ENCODE measurements at places on chromosomes 6 and 20. TPM values are rescaled to one million over a fixed set of nuclear protein-coding genes. Genes with fewer than 3 reads are reported as not detected.
A peak's percentile ranks its signal among the peaks of the same experiment; 100 is the strongest.

DNA sequence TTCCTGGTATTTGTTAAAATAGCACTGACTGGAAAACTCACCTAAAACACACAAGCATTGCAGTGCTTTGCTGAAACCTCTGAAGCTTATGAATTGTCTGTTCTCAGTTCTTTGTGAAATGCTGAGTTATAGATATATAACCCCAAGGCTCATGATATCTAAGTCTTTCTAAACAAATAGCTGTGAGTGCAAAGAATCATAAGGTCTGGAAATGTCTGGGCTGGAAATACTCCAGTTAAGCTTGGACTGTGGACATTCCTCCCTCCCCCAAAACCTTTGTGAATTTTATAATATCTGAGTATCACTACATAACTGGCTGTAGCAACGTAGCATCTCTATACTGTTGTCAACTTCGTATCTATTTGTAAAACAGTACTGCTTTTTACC lies 69.1 kb downstream of the CBLN4 start:
- DNase-seq = no peak

- DNase-seq = peak; percentile 87
Measured at GRCh38 chr6:3456898-3457709, at the start of gene SLC22A23. Gene SLC22A23 (minus strand): TSS chr6:3457050. CDS start chr6:3456559, 491 bp downstream.

GRCh38 chr20:51854921-51855320 lies 52.6 kb upstream of the SALL4 start:
- no peak for DNase-seq

GRCh38 chr6:52065621-52066020 lies 21.8 kb downstream of the PKHD1 start:
- no peak for DNase-seq

Gene PNLDC1
- not detected for total RNA-seq

GRCh38 chr6:19320111-19320581 lies 517.0 kb upstream of the ID4 start:
- DNase-seq = no peak

DNA sequence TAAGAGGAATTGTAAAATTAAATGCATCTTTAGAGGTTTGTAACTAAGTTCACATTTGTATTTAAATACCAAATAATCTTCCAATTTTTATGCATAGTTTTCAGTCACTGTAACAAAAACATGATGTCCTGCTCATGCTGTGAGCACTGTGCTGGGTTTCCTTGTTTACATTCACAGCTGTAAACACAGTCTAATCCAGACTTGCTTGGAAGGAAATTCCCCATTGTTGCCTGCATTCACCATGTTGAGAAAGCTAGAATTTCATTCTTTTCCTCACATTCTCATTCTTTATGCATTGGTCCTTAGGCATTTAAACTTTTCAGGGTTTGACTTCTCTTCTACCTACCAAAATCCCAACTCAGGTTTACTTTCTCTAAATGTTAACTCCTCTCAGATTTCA lies 242.0 kb upstream of the TBX18 start:
- DNase-seq = no peak

Gene SIGLEC1
- 3.0 TPM for total RNA-seq

DNA sequence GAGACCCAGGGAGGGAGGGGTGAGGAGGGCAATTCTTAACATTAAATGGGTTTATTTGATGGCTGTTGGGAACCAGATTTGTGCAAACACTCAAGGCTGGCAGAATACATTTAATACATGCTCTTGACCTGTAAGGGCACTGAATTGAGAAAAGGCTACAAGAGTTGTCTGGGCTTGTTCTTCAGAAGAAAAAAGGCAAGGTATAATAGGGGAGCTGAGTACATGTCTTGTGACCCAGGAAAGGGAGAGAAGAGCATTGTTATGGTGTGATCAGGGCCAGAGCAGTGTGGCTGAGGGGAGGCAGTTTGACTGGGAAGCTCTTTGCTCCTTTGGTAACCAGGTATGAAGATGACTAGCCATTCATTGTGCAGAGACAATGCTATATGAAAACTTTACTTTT lies 18.9 kb downstream of the KLHL31 start:
- no peak for DNase-seq

DNA sequence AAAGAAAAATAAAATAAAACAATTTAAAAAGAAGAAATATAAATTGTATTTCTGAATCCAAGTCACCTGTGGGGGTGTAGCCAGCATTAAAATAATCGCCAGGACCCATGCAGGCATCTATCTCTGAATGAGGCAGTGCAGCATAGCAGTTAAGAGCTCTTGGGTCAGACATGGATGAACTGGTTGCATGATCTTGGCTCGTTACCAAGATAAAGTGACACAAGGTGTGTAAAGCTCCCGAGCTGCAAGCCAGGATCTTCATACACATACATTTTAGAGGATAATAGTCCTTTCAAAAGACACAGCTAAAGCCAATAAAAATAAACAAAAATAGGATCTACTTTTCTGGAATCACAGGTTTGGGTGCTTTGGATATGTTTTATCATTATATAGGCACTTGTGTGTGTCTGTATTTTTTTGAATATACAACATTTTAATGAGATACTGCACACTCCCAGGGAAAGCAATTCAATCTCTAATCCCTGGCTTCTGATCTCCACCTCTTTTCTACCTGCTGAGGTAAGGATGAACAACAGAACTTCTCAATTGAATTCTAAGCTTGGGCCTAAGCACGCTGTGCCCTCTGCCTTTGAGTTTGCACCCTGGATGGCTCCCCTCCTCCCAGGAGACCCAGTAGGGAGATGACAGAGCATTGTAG lies 8.9 kb downstream of the TRIM10 start:
- DNase-seq = no peak

Gene FGD2
- 253 TPM for total RNA-seq

Gene ZBTB9
- 7.7 TPM for total RNA-seq

GRCh38 chr6:21164768-21165326 lies 428.7 kb upstream of the SOX4 start:
- DNase-seq = no peak

DNA sequence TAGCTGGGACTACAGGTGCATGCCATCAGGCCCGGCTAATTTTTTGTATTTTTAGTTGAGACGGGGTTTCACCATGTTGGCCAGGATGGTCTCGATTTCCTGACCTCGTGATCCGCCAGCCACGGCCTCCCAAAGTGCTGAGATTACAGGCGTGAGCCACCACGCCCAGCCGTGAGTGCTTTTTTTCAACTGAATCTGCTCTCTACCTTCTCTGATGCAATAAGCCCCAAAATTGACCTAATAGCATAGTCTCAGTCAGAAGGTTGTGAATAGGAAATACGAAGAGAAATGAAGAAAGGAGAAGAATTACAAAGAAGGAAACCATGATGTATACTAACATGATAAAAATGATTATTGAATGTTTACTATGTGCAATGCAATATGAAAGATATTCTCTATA lies 33.2 kb downstream of the BEND6 start:
- no peak for DNase-seq

- DNase-seq = no peak
Measured at GRCh38 chr6:124536842-124537191, 425.4 kb upstream of the RNF217 start.

DNA sequence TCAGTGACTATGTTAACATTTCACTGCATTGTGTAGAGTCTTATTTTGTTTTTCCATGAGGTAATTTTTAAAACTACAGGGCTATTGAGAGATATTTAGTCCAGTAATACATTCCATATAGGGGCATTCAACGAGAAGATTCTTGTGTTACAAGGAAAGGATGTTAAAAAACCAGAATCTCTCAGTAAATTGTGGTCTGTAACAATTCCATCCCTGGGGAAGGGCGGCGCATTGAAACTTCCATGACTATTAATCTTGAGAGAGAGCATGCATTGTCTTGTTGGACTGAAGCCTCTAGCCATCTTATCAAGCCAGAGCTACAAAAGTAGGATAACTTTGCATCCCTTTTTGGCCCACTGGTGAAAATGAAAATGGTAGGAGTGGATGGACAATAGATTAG lies 119.7 kb downstream of the BCKDHB start:
- DNase-seq = no peak

Gene ZBTB12
- total RNA-seq = 2.8 TPM

DNA sequence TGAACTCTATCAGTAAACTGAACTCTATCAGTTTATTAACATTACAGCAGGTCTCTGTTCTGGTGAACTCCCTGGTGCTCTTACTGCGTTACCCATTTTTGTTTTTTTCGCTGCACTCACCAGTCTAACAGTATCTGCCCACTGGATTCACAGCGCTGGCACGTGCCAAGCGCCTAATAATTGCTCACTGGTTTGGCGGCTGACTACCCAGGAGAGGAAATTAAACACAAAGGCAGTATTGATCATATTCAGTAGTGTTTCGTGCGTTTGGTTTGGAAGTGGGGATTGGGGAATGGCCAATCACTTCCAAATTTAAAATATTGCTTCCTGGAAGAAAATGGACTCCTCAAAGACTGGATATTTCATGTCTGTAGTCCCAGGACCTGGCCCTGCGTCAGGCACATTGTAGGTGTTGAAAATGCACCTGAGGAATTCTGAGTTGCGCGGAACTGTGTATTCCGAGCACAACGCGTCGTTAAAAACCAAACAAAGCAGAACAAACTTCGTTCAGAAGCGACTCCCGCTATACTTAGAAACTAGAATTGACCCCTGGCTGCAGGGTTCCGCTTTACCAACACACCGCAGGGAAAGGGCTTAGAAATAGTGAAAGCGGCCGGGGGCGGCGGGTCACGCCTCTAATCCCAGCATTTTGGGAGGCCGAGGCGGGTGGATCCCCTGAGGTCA lies 1.1 kb upstream of the RPS12 start:
- DNase-seq = peak; percentile 88

DNA sequence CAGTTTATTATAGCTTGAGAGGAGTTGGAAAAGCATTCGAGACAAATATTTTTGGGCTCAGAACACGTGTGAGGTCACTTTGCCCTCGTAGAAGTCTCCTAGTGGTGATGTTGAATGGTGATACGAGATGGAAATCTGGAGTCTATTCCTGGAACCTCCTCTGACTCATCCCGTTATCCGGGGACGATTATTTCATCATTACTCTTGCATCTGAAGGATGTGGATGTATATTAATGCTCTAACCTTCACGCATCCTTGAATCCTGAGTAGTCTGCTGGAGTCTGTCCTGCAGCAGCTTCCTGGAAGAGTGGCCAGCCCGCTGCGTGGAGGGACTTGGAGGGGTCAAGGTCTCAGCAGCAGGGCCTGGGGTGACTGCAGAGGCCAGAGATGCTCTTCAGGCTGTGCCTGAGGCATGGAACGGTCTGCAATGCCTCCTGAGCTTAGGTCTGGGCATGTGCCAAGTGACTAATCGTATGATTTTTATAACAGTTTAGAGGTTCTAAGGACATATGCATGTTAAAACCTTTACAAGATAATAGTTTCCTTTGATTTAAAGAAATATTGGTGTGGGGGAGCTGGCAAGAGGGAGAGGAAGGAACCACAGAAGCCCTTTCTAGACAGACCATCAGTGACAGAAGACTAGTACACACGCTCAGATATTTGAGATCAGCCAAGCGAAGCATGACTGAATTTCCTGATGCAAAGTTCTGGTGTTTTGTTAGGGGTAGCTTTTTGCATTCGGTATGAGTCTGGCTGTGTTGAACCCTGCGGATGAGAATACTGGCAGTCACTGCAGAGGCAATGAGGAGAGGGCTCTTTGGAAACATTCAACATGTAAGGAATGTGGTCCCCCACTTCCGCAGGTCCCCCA lies 400.2 kb downstream of the QKI start:
- no peak for DNase-seq

DNA sequence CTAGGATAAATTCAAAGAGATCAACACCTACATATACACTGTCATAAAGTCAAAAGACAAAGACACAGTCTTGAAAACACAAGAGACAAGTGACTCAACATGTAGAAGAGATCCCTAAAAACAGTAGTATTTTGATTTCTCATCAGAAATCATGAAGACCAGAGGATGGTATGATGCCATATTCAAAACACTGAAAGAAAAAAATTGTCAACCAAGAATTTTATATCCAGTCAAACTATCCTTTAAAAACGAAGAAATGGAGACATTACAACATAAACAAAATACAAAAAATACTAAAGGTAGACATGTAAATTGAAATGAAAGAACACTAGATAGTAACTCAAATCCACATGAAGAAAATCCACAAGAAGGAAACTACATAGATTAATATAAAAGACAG lies 27.3 kb upstream of the HBS1L start:
- no peak for DNase-seq

- no peak for DNase-seq
Measured at GRCh38 chr6:108588586-108588985, 27.9 kb downstream of the FOXO3 start.

DNA sequence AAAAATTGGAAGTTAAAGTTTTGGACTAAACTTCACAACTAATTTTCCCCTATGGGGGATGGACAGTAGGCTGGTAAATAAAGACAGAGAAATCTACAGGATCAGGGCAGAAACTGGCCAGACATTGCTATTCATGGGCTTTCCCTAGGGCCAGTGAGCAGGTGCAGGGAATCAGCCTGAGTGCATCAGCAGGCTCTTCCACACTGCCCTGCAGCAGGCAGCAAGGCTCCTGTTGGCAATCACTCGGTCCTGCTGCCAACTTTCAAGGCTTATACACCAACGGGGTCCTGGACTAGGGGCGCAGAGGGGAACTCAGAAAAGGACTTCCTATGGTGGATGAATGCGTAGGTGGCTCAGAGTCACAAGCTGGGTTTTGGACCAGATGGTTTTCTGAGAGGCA lies 59.8 kb upstream of the NHSL1 start:
- DNase-seq = no peak

Gene DNAH8
- total RNA-seq = 15.6 TPM

DNA sequence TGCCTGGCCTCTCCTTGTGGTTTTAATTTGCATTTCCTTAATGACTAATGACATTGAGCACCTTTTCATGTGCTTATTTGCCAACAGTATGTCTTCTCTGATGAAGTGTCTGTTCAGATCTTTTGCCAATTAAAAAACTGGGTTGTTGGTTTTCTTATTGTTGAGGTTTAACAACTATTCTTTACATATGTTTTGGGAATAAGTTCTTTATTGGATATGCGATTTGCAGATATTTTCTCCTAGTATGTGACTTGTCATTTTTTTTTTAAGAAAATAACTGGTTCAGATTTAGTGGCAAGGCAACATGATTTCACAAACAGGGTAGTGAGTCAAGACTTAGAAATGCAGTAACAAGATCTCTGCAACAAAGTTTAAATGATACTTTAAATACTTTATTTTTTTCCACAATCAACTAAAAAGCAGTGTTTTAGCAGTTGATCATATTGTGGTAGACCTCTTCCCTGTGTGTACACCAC lies 67.8 kb downstream of the TIAM2 start:
- DNase-seq = no peak

GRCh38 chr6:34813028-34813713 lies 21.3 kb downstream of the BLTP3A start:
- no peak for DNase-seq

DNA sequence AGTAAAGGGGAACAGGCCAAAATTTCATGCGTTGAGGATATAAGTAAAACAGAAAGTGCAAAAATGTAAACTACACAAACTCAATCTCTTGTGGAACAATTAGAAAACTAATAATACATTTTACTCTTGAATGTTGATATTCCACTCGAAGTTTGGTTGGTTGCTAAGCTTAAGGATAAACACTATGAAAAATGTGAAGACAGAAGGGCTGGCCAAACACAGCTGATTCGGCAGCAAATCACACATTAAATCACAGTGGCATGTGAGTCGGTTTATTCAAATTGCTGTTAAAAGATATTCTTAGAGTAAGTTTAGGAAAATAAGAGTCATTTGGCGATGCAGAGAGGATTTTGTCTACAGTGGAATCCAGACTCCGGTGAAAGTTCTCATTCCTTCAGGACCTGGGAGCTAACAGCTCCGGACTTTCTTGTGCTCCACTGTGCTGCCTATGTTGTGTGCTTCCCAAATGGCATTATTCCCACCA lies 1.4 kb upstream of the EPM2A start:
- DNase-seq = no peak

Gene LYRM4
- total RNA-seq = 39.7 TPM

All from spleen (tissue), 13 donors.